ENCODE measurements at places on chromosomes 13 and 19. TPM values are rescaled to one million over a fixed set of nuclear protein-coding genes. Genes with fewer than 3 reads are reported as not detected.

Gene CEBPA
- 0.51 TPM for total RNA-seq

GRCh38 chr13:27450921-27451471 is 632 bp upstream of the MTIF3 start:
- peak; percentile 51 for DNase-seq

GRCh38 chr19:15191982-15192381 is 8.8 kb downstream of the NOTCH3 start:
- DNase-seq = no peak

- DNase-seq = peak; percentile 34
These were observed 148.6 kb upstream of the SOX21 start for GRCh38 chr13:94860981-94861407.

GRCh38 chr13:100828226-100828625 is 153.6 kb upstream of the TMTC4 start:
- no peak for DNase-seq

GRCh38 chr19:14632286-14632685 is 42.4 kb downstream of the ADGRE3 start:
- peak; percentile 4 for DNase-seq

- peak; percentile 92 for DNase-seq
These were observed at the start of gene ZNF30 for GRCh38 chr19:34926685-34927375. Gene ZNF30 (plus strand): TSS chr19:34926903. CDS start chr19:34929948, 3,045 bp downstream.

DNA sequence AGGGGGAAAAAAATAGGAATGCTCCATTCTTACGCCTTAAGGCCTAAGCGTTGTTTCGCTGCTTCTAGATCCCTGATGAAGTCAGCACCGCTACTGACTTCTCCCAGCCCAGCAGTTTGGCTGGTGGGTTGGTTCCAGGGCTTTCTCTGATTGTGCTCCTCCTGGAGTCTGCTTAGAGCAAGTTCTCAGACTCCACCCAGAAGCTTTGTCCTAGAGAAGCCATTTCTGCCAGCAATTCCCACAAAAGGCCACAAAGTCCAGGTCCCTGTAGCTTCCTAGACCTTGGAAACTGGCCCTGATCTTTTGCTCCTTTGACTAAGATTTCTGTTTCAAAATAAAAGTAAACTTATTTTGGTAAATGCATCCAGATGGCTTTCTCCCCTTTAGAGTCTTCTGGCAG is 65.4 kb downstream of the KCTD12 start:
- DNase-seq = peak; percentile 36

- no peak for DNase-seq
These were observed 48.4 kb downstream of the KCTD12 start for GRCh38 chr13:76837801-76838200.

Gene FCGBP
- 0.51 TPM for total RNA-seq

Gene CDADC1
- total RNA-seq = 6.1 TPM

Measured in fibroblast of lung (primary cell).